T-helper 1 cell (primary cell): ENCODE measurements at places on chromosomes 1 and 21.

GRCh38 chr1:18556364-18556763 lies 74.3 kb upstream of the PAX7 start:
- DNase-seq: no peak

DNA sequence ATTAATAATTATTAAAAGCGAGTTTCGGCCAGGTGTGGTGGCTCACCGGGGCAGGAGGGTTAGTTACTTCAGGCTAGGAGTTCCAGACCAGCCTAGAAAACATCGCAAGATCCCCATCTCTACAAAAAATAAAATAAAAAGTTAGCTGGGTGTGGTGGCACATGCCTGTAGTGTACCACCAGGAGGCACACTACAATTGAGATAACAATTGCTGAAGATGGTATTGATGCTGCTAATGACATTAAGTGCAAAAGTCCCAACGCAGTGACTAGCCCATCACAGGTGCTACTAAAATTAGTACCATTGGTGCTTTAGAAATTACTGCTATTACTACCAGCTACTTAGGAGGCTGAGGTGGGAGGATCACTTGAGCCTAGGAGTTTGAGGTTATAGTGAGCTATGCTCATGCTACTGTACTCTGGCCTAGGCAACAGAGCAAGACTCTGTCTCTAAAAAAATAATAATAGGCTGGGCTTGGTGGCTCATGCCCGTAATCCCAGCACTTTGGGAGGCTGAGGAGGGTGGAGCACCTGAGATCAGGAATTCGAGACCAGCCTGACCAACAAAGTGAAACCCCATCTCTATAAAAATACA lies 156.6 kb downstream of the GREM2 start:
- no peak for DNase-seq

DNA sequence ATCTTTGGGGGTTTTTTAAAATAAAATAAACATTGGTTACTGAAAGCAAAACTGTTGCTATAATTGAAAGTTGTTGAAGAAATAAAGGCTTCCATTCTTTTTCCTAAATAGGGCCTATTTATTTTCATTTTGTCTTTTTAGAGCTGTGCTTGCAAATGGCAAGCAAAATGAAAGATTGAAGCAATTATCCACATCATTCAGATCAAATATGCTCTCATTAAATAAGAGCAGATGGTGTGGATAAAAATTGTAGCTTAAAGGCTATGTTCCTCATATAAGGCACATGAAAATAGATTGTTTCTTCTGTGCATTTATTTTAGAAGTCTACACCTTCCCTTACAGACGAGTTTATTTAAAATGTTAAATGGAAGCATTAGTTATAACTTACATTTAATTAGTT lies 1317.7 kb downstream of the MRPL39 start:
- DNase-seq: no peak

DNA sequence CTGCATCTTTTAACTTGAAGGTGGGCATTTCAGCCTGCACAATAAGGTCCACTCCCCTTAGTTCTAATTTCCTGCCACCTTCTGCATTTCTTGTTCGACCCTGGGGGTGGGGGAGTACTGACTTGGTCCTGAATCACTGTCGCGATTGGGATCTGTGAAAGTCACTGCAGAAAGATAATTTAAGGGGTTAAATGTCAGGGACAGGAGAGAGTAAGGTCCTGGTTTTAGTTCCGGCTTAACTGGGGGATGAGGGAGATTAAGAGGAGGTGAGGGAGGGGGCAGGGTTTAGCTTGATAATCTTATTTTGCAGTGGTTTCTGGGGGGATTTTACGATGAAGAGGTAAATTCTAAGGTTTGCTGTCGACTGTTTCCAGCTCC lies 128.1 kb downstream of the MRPS6 start:
- DNase-seq: no peak

DNA sequence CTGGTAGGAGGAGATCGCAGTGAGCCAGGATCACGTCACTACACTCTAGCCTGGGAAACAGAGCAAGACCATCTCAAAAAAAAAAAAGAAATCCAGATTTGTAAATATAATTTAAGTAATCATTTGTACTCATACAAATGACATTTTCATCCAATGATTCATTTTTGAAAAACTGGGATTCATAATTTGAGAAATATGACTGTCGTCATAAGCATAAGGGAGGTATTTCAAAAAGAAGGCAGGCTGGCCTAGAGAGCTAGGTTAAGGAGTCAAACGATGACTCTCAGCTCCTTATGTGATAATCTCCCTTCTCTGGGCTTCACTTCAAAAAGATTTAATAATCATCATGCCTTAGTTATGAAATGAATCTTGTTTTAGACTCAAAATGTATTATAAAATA lies 2.3 kb downstream of the GART start:
- no peak for DNase-seq

GRCh38 chr1:189405419-189405818 lies 1072.2 kb downstream of the BRINP3 start:
- no peak for DNase-seq

DNA sequence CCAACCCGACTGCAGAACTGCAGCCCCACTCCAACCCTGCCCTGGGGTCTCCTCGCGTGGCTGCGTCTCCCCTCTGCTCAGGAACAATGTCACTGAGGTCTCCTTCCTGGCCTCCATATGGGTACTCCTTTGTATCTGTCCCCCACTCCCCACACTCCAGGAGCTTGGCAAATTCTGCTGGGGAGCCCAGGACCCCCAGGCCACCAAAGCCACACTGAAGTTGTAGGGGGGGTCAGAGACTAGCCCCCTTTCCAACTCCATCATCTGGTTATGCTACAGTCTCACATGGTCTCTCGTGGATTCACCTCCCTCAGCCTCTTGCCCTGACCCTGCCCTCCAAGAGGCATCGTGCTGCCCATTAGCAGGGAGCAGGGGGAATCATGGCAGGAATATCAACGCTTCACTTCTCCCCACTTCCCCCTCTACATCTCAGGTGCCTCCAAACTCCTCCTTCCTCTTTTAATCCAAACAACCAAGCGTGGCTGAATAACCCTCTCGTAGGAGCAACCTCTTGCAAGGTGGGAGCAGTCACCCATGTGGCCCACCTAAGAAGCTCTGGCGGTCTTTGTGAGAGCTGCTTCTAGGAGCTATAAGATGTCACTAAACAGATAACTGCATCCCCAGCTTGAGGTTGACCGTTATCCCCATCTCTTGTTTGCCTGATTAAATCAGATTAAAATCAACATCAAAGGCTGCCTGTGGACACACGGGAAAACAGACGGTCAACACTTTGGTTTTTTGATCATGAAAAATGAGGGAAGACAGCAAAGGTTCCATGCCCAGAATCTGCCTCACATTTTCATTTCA lies 86.4 kb downstream of the MIS18A start:
- no peak for DNase-seq

DNA sequence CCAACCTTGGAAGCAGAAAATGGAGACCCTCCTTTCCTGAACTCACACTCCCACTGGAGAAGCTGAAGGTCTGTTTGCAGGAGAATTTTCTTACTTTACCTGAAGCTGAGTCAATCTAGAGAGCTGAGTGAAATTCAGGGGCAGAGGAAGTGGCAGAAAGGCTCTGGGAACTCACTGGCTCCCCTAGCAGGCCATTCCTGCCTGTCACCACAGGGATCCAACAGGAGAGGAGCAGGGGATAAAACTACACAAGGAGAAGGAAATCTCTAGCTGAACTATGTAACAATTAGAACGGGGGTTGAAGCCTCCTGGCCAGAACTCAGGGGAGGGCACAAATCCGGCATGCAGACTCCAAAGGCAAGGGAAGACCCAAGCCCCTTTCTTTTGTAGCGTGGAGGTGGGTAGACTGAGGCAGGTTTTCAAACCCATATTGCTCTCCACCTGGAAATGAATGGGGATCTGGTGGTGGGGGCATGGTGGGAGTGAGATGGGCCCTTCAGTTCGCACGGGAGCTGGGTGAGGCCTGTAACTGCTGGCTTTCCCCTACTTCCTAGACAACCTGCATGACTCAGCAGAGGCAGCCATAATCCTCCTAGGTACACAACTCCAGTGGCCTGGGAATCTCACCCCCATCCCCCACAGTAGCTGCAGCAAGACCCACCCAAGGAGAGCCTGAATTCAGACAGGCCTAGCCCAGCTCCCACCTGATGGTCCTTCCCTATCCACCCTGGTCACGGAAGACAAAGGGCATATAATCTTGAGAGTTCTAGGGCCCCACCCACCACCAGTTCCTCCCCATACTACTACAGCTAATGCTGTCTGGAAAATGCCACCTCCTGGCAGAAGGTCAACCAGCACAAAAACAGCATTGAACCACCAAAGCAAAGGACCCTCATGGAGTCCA lies 158.1 kb downstream of the LTN1 start:
- DNase-seq: no peak

- DNase-seq: peak; percentile 44
These were observed 37.0 kb upstream of the PARP1 start for GRCh38 chr1:226444901-226445300.

GRCh38 chr1:43994794-43995790 lies 3.7 kb downstream of the CCDC24 start:
- DNase-seq: no peak

DNA sequence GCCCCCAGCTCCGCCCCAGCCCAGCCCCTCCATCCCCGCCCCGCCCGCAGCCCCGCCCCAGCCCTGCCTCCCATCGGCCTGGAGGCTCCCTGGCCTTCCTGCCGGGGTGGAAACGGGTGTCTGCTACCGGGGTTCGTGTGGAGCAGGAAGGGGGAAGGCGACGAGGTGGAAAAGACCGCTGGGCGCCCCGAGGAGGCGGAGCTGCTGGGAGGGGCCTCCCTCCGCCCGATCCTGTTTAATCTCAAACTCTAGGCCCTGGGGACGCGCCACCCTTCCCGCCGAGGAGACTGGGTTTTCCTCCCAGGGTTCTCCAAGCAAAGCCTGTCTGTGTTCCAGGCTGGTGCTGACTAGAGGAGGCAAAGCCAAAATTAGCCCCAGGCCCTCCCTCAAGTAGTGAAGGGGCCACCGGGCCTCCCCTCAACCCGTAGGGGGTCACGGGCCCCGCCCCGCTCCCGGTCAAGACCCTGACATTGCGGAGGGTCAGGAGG lies 16.2 kb upstream of the TTLL10 start:
- DNase-seq: peak; percentile 41

DNA sequence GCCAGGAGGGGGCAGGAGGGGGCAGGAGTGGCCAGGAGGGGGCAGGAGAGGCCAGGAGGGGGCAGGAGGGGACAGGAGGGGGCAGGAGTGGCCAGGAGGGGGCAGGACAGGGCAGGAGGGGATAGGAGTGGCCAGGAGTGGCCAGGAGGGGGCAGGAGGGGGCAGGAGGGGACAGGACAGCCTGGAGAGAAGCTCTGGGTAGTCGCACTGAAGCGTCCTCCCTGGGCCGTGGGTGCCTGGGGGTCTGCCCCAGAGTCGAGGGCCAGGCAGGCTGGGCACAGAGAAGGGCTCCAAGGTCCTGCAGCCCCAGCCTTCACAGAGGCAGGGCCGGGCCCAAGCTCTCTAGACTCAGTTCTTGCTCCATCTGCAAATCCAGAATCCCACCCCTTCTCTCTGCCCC lies 22.9 kb downstream of the MEGF6 start:
- DNase-seq: no peak

- no peak for DNase-seq
These were observed 53.1 kb upstream of the CACNA1E start for GRCh38 chr1:181430015-181430885.

DNA sequence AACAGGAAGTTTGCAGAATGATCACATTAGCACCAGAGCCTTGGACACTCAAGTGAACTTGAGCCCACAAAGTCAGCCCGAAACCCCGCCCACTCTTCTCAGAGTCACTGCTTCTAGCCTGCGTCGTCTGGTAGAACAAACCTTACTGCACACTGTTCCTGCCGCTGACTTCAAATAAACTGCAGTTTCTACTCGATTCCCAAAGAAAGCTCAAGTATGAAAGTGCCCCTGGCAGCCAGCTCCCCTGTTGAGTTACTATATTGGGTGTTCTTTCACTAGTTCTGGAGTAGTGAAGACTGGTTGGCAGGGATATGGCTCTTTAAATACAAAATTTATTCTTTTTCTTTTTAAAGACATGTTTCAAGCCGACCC lies 164.7 kb downstream of the GALNT2 start:
- no peak for DNase-seq

GRCh38 chr1:26717017-26717491 lies 21.2 kb downstream of the ARID1A start:
- DNase-seq: no peak
